Vagina (tissue), 2 donors: ENCODE measurements at places on chromosomes 13 and 19. TPM values are rescaled to one million over a fixed set of nuclear protein-coding genes. Genes with fewer than 3 reads are reported as not detected.

ZIK1 gene
- 4.4 TPM for total RNA-seq

ZNF709 gene
- total RNA-seq, result 3.7 TPM

GRCh38 chr13:24160458-24161009 lies at the start of gene SPATA13:
Gene SPATA13, plus strand, starts transcription at chr13:24160720. Its CDS starts 62,210 bp downstream, at chr13:24222930.
- no peak for DNase-seq
- H3K4me1 ChIP-seq, result peaks cover 21% of the 10 kb centered on the region
- H3K36me3 ChIP-seq, result no peaks in the 10 kb centered on the region
- H3K27ac ChIP-seq, result peak within 1 kb of the TSS; percentile 77

- peaks cover 25% of the 10 kb centered on the region for H3K27me3 ChIP-seq
- H3K36me3 ChIP-seq, result no peaks in the 10 kb centered on the region
- DNase-seq, result no peak
- H3K27ac ChIP-seq, result no peak overlapping the region
These were observed 3.1 kb downstream of the KISS1R start for GRCh38 chr19:920051-920864.

- DNase-seq, result no peak
- H3K4me3 ChIP-seq, result peak overlapping the region; percentile 3
- H3K4me1 ChIP-seq, result peaks cover 10% of the 10 kb centered on the region
- H3K27ac ChIP-seq, result peak overlapping the region; percentile 45
- H3K27me3 ChIP-seq, result no peaks in the 10 kb centered on the region
These were observed 36.5 kb downstream of the KL start for GRCh38 chr13:33052506-33053280.
